ENCODE measurements at places on chromosomes 16 and 17. TPM values are rescaled to one million over a fixed set of nuclear protein-coding genes. Genes with fewer than 3 reads are reported as not detected.

Gene QRICH2
- 3.0 TPM for total RNA-seq

Gene KRTAP1-5
- total RNA-seq, result not detected

Gene CLDN7
- 171 TPM for total RNA-seq

Gene MRPL58
- total RNA-seq, result 33.1 TPM

Gene KRT28
- not detected for total RNA-seq

DNA sequence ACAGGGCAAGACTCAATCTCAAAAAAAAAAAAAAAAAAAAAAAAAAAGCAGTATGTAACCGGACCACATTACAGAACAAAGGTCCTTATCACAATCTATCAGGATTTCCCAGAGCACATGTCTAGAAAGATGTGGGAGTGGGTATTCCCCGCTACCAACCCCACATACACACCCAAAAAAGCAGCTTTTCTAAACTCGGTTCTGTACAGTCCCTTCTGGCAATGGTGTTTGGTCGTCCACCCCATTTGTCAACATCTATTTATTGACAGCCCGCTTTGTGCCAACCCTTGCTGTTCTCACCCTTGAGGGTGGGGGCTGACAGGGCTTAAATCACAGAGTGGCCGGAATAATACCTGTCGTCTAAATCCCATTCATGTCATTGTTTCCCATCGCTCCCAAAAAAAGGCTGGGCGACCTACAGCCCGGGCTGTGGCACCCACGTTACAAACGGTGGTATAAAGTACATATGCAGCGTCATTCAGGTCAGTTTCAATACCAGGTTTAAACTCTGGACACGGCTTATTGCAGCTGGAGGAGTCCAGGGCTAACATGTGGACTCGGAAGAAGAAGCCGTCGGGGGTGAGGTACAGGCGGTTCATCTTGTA, 3.6 kb downstream of the C17orf58 start:
- H3K4me1 ChIP-seq, result peaks cover 3% of the 10 kb centered on the region
- peak; percentile 22 for DNase-seq
- no peaks in the 10 kb centered on the region for H3K27me3 ChIP-seq
- peak overlapping the region; percentile 58 for H3K4me3 ChIP-seq
- peaks cover 3% of the 10 kb centered on the region for H3K36me3 ChIP-seq

DNA sequence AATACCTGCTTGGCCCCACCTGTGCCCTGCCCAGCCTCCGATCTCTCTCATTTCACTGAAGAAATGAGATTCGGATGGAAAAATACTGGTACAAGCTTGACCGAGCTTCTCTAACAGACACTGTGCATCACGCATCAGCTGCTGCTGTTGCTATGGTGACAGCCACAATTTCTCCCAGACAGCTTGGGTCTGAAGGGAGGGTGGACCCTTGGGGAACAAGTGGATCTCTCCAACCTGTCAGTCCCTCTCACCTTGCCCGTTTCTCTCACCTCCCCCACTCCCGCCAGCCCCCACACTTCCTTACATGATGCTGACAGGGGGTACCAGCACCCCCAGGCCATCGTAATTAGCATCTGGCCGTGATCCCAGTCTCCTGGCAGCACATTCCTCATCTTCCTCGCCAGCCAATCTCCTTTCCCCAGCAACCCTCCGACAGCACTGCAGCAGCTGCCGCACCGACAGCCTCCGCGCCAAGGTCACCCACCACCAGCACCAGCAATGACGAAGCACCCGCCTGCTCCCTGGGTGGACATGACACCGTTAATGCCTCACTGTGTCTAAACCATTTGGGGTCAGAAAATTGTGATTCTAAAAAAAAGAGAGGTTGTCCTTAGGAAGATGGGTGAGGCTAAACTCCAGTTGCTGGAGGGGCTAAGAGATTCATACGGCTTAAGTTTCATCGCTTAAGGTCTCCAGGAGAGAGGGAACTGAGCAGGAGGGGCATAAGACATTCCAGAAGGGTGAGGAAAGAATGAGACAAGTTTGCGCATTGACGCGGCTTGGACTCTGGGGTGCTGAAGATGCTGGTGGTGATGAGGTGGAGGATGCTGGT, 58.6 kb upstream of the TNRC6A start:
- no peaks in the 10 kb centered on the region for H3K36me3 ChIP-seq
- no peaks in the 10 kb centered on the region for H3K4me1 ChIP-seq
- DNase-seq, result peak; percentile 92
- no peak overlapping the region for H3K4me3 ChIP-seq
- H3K27ac ChIP-seq, result peak overlapping the region; percentile 48

DNA sequence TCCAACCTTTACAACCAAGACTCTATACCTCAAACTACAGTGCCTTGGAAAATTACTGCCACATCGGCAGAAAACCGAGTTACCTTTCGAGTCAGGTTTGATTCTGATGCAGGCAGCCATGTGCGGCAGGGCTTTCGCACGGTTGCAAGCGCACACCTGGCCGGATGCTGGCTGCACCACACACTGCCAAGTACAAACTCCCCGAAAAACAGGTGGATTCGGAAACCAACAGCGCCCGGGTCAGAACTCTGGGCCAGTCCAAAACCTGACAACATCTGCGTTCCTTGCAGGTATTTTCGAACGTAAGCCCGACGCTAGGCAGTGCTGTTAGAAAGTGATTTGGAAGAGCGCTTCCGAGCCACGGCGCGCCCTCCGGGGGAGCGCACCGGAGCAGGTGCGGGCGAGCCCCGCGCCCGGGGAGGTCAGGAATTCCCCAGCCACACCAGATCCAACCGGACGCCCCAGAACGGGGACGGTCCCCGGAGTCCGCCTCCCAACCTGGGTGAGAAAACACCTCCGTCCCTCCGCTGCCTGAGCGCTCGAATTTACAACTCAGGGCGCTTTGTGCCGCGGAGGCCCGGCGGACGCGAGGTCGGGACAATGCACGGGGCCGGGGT, 1.2 kb downstream of the USP7 start:
- peak overlapping the region; percentile 68 for H3K4me3 ChIP-seq
- peaks cover 21% of the 10 kb centered on the region for H3K4me1 ChIP-seq
- H3K27ac ChIP-seq, result peak overlapping the region; percentile 82
- no peaks in the 10 kb centered on the region for H3K27me3 ChIP-seq
- peak; percentile 24 for DNase-seq
- H3K36me3 ChIP-seq, result no peaks in the 10 kb centered on the region

- peaks cover 3% of the 10 kb centered on the region for H3K4me1 ChIP-seq
- no peaks in the 10 kb centered on the region for H3K27me3 ChIP-seq
- peak overlapping the region; percentile 86 for H3K27ac ChIP-seq
Measured at GRCh38 chr16:20911361-20911760, 10.8 kb downstream of the LYRM1 start.

DNA sequence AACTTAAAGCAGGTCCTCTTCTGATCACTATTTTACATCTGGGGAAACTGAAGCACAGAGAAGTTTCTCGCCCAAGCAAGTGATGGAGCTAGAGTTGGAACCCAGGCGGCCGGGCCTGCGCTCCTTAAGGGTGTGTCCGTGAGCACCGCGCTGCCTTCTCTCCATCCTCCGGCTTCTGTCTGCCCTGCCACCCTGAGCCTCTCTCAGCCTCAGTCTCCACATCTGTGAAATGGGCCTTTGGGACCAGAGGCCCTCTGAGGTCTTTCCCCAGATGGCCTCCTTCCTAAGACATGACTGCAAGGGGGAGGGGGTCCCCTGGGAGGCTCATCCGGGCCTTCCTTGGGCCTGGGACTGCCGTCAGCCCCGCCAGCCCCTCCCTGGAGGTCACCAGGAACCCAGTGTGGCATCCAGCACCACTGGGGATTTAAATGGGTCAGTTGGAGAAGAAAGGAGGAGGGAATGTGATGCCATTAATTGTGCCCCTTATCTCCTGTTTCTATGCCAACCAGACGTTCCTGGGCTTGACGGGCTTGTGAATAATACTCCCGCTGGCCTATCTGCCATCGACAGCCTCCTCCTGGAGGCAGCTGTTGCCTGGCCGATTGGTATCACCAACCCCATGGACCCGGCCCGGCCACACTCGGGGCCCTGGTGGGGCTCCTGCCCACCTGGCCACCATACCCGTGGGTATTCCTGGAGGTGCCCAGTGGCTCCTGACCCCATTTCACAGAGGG, 5.1 kb downstream of the ZFPM1 start:
- H3K27ac ChIP-seq, result no peak overlapping the region
- H3K27me3 ChIP-seq, result no peaks in the 10 kb centered on the region
- peaks cover 38% of the 10 kb centered on the region for H3K4me1 ChIP-seq
- DNase-seq, result no peak
- H3K4me3 ChIP-seq, result no peak overlapping the region

DNA sequence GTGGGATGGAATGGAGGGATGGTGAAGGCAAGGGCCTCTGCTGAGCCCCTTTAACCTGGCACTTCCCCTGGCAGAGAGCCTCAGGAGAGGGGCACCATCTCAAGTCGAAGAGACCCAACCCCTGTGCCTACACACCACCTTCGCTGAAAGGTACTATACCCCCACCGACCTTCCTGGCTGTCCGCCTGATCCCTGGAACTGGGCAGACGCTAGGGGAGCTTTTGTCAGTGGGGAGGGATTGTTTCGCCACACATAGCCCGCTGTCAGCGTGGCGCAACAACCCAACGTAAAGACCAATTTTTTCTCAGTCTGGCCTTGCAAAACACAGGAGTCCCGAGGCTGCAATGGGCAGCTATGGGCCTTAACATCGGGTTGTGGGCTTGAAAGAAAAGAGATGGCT, 3.1 kb downstream of the PPP1R1B start:
- no peaks in the 10 kb centered on the region for H3K27me3 ChIP-seq
- no peak overlapping the region for H3K4me3 ChIP-seq
- DNase-seq, result no peak
- no peaks in the 10 kb centered on the region for H3K36me3 ChIP-seq

- peaks cover 3% of the 10 kb centered on the region for H3K36me3 ChIP-seq
- H3K4me3 ChIP-seq, result no peak overlapping the region
- no peaks in the 10 kb centered on the region for H3K27me3 ChIP-seq
- no peak overlapping the region for H3K27ac ChIP-seq
Measured at GRCh38 chr16:12319428-12320035, 343.0 kb downstream of the SNX29 start.

DNA sequence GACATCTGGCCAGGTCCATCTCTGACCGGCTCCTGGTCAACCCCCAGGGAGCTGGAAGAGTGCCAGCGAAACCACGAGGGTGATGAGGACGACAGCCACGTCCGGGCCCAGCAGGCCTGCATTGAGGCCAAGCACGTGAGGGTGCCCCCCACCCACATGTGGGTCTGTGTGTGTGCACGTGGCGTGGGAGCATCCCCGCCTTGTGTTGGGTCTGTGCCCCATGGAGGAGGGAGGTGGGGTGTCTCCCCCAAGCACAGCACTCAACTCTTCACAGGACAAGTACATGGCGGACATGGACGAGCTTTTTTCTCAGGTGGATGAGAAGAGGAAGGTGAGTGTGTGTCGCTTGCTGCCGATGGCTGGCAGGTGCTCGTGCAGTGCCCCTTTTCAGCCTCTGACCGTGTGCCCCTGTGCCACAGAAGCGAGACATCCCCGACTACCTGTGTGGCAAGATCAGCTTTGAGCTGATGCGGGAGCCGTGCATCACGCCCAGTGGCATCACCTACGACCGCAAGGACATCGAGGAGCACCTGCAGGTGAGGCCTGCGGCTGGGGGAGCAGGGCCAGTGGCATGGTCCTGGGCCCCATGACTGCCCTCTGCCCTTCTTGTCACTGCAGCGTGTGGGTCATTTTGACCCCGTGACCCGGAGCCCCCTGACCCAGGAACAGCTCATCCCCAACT, 1.7 kb downstream of the STUB1 start:
- no peak overlapping the region for H3K4me3 ChIP-seq
- peaks cover 13% of the 10 kb centered on the region for H3K4me1 ChIP-seq
- no peak for DNase-seq

GRCh38 chr16:67470359-67470758, 10.6 kb downstream of the ATP6V0D1 start:
- no peaks in the 10 kb centered on the region for H3K36me3 ChIP-seq
- H3K27ac ChIP-seq, result no peak overlapping the region
- DNase-seq, result peak; percentile 74
- peaks cover 6% of the 10 kb centered on the region for H3K4me1 ChIP-seq
- H3K27me3 ChIP-seq, result no peaks in the 10 kb centered on the region

DNA sequence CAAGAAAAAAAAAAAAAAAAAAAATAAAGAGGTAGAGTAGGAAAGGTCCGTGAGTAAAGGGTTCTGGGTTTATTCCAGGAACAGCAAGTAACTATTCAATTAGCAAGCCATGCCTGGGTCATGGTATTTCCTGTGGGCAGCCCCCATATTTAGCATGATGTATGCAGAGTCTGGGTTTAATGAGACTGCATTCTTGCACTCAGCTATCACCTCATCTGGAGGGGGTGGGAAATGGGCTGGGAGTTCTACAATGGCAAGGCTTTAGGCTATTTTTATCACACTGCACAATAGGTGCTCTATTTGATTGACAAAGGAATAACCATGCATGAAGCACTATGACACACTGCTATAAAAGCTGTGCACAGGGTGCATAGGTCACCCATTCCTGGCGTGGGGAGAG, 104.0 kb upstream of the CCL2 start:
- no peak overlapping the region for H3K4me3 ChIP-seq
- H3K4me1 ChIP-seq, result no peaks in the 10 kb centered on the region
- H3K27me3 ChIP-seq, result peaks cover 37% of the 10 kb centered on the region
- H3K36me3 ChIP-seq, result no peaks in the 10 kb centered on the region

DNA sequence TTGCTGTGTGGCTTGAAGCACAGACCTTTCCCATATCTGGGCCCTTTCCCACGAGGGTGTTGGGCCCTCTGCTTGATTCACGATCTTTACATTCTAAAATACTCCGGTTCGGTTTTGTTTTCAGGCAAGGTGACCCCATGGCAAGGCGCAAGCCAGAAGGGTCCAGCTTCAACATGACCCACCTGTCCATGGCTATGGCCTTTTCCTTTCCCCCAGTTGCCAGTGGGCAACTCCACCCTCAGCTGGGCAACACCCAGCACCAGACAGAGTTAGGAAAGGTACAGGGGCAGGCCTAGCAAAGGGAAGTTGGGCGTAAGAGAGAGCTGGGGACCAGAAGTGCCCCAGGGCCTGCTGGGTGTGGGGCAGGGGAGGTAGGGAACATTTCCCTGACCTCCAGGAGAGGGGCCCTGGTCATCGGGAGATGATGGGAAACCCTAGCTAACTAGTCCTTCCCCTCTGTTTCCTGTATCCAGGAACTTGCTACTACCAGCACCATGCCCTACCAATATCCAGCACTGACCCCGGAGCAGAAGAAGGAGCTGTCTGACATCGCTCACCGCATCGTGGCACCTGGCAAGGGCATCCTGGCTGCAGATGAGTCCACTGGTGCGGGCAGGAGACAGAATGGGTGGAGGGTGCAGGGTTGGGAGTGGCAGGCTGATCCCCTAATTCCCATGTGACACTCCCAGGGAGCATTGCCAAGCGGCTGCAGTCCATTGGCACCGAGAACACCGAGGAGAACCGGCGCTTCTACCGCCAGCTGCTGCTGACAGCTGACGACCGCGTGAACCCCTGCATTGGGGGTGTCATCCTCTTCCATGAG, 1.4 kb downstream of the ALDOA start:
- DNase-seq, result no peak
- H3K27me3 ChIP-seq, result no peaks in the 10 kb centered on the region
- H3K36me3 ChIP-seq, result peaks cover 14% of the 10 kb centered on the region
- H3K4me3 ChIP-seq, result peak overlapping the region; percentile 96
- peak overlapping the region; percentile 99 for H3K27ac ChIP-seq

- peaks cover 3% of the 10 kb centered on the region for H3K4me1 ChIP-seq
- H3K27ac ChIP-seq, result no peak overlapping the region
- no peaks in the 10 kb centered on the region for H3K36me3 ChIP-seq
- DNase-seq, result no peak
- no peak overlapping the region for H3K4me3 ChIP-seq
Measured at GRCh38 chr16:75193265-75193650, 13.7 kb downstream of the CTRB2 start.

GRCh38 chr16:1791256-1791942, 2.1 kb downstream of the IGFALS start:
- DNase-seq, result no peak
- no peak overlapping the region for H3K27ac ChIP-seq
- no peaks in the 10 kb centered on the region for H3K4me1 ChIP-seq
- H3K4me3 ChIP-seq, result no peak overlapping the region

- peaks cover 4% of the 10 kb centered on the region for H3K36me3 ChIP-seq
- no peak overlapping the region for H3K4me3 ChIP-seq
- peak; percentile 12 for DNase-seq
- peaks cover 6% of the 10 kb centered on the region for H3K4me1 ChIP-seq
- no peaks in the 10 kb centered on the region for H3K27me3 ChIP-seq
- peak overlapping the region; percentile 48 for H3K27ac ChIP-seq
Measured at GRCh38 chr17:12985431-12986293, 32.2 kb downstream of the ELAC2 start.
